ENCODE measurements at places on chromosomes 6 and 20.
A peak's percentile ranks its signal among the peaks of the same experiment; 100 is the strongest.

DNA sequence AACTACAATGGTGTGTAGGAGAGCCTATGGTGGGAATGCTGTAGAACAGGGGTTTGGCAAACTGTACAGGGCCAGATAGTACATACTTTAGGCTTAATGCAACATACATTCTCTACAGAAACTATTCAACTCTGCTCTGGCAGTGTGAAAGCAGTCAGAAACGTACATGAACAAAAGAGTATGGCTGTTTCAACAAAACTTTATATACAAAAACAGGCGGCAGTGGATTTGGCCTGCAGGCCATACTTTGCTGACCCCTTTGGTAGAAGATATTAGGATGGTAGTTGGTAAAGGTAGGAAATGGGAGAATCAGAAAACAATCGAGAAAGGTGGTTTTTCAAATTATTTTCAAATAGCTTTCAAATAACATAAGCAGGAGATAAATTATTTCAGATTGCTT, 24.8 kb downstream of the FUCA2 start:
- DNase-seq = no peak

GRCh38 chr20:23245553-23246181, 104.9 kb upstream of the NXT1 start:
- no peak for DNase-seq

DNA sequence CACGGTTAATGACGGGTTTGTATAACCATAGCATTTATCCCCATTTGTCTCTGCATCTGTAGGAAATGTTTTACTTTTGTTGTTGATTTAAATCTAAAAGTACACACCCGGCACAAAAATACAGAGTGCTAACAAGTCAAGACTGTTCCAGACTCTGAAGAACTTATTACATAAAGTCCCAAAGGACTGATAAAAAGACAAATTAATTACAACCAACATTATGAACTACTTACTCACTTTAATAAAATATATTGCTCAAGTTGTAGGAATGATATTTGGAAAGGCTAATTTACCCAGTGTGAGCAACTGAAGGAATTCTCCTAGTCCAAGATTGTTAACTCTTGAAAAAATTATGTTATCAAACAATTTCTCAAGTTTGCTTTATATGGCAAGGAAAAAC, 115.6 kb downstream of the KIF13A start:
- DNase-seq = no peak

DNA sequence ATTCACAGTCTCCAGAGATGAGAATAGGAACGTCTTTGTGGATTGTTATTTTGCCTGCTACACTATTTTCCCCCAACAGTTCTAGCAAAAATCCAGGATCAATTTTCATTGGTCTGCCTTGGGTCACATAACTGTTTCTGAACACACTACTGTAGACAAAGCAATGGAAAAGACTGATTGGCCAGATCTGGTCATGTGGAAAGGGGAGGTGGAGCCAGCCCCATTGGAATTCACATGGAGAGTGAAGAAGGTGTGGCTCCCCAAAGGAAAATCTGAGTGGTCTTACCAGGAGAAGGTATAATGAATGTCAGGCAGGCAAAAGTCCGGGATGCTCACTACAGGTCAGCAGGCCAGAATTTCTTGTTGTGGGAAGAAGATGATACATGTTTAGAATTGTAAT, 9.5 kb upstream of the TP53RK start:
- no peak for DNase-seq

DNA sequence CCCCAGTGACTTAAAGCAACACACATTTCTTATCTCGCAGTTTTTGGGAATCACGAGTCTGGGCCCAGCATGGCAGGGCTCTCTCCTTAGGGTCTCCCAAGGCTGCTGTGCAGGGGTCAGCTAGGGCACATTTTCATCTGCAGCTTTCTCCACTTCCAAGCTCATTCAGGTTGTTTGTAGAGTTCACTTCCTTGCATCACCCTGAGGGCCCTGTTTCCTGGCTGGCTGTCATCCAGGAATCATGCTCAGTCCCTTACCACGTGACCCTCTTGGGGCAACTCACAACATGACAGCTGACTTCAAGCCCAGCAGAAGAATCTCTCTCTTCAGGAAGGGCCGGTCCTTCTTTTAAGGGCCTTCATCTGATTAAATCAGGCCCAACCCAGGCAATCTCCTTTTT, 21.3 kb downstream of the SNAP25 start:
- no peak for DNase-seq

GRCh38 chr6:34390531-34391472, 1.7 kb downstream of the NUDT3 start:
- DNase-seq = peak; percentile 39

- no peak for DNase-seq
Measured at GRCh38 chr6:62612471-62612870, 326.4 kb upstream of the KHDRBS2 start.

DNA sequence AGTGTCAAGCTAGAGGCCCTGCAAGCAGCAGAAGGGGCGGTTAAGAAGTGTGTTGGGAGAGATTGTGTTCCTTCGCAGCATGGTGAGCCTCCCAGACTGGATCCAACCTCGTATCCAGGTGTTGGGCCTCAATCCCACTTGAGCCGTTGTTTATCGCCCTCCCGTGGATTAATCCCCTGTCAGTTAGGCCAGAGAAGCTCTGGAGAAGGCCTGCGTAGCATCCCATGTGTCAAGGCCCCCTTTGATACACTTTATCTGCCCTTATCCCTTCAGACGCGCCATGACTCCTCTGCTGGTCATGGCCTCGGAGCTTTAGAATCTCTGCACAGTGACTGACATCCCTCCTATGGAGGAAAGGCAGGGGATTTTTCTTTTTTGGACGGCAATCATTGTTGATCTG, 181.0 kb downstream of the ZFP64 start:
- DNase-seq = no peak

DNA sequence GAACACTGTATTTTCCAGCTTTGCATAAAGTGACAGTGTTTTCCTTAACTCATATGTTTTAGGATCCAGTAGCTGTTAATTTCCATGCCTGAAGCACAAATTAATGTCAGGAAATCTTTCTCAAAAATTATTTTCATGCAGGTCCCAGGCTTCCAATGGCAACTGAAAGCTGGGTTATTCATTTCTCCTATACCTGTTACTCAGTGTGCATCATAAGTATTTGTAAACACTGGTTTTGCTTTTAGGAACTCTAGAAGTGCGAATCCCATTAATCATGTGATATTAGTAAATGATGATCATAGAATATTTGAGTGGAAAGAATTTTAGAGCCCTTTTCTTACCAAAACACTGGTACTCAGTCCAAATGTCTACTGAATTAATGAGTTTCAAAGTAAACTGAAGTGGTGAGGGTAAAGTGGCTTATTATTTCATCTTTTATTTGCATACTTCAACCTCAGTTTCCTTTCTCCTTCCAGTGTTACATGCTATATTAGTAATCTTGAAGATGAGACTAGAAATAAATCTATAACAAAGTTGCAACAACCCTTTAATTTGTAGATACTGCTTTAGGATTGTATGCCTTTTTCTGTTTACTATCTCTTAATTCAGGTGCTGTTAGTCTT, 124.0 kb downstream of the ZFAND3 start:
- DNase-seq = no peak

DNA sequence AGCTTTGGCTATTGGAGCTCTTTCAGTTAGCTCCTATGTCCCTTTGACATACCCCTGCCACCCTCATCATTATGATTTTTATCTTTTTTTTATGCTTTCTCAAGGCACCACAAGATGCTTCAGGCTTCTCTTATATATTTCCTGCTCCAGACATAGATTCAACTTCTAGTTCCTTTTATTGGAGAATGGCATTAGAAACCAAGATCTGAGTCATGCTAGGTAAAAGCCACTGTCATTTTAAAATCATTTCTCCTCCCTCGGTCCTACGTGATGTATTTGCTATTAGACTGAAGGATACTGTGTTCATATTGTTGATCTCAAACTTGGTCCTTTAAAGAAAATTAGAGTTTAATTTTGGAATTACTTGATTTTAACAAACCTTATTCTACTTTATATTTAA, 8.3 kb downstream of the TENT5A start:
- DNase-seq = no peak

DNA sequence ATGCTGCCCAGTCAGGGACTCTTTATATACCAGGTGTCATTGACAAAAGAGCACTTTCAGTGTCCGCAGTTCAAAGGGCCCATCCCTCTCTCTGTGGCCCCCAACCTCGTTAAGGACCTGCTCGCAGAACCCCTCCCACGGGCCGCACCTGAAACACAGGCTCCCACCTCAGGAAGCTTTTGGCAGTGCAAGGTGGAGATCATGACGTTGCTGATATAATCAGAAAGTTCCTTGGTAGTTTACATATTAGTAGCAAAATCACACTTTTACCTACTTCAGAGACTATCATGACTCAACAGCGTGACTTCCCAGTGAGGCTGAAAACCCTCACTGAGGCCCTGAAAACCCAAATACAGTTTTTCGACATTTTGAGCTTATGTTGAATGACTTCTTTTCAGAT, 4.1 kb downstream of the TTLL2 start:
- no peak for DNase-seq

DNA sequence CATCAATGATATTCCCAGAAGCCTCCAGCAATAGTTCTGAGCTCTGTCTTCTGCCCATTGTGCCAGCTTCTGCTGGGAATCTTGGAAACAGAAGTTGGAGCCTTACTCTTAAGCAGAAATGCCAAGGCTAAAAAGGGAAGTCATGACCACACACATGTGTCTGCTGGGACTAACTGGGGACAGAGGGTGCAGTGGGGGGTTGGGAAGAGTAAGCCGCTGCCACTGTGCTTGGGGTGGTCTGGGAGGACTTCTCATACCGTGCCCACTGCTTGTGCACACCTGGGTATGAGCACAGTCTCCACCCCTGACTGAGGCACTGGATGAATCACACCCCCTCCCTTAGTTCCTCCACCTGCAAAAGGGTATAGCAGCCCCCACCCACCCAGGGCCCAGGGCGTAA, 90.7 kb downstream of the CDC5L start:
- no peak for DNase-seq

DNA sequence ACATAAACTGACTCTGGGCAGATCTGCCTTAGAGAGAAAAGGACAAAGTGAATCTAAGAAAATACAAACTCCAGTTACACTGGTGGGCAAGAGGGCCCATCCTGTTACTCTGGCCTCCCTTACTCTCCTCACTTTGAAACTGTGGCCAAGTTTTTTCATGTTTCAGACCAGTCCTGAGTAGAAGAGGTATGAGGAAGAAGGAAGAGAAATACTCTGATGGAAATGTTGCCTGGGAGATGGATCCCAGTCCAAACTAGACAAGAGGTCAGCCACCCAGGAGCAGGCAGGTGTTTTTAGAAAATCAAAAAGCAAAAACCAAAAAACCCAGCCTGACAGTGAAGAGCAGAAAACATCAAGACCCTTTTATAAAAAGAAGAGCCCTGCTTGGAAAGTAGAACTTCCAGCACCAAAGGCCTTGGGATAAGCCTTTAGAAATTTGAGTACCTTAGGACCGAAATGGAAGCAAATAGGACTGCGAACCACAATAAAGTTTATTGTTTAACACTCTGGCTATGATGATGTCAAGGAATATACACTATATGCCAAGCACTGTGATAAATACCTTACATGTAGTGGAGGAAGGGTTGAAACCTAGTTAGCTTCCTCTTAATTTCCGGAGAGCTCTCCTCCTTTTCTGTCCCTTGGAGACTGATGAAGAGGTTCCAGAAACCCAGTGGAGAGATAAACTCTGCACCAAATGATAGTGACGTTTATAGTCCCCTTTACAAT, 123.1 kb downstream of the KLHL32 start:
- DNase-seq = no peak

GRCh38 chr6:21769405-21769861, 175.9 kb downstream of the SOX4 start:
- DNase-seq = no peak

DNA sequence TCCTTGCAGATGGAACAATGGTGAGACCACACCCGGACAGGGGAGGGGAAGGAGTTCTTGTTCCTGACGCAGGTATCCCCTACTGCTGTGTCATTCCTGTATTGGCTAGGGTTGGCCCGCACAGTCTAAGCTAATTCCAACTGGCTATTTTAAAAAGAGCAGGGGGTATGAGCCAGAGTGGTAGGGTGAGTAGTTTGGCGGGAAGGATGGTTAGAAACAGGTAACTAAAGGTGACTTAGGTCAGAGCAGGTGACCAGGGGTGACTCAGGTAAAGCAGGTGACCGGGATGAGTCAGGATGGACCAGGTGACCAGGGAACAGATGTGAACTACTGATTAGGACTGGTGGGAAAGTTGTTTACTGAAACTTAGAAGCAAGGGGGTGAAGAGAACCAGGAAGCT, 58.0 kb downstream of the ZNF292 start:
- DNase-seq = no peak

GRCh38 chr6:131946992-131947955, 3.9 kb downstream of the CCN2 start:
- DNase-seq = no peak

- no peak for DNase-seq
Measured at GRCh38 chr6:79670789-79671188, 39.7 kb downstream of the SH3BGRL2 start.

DNA sequence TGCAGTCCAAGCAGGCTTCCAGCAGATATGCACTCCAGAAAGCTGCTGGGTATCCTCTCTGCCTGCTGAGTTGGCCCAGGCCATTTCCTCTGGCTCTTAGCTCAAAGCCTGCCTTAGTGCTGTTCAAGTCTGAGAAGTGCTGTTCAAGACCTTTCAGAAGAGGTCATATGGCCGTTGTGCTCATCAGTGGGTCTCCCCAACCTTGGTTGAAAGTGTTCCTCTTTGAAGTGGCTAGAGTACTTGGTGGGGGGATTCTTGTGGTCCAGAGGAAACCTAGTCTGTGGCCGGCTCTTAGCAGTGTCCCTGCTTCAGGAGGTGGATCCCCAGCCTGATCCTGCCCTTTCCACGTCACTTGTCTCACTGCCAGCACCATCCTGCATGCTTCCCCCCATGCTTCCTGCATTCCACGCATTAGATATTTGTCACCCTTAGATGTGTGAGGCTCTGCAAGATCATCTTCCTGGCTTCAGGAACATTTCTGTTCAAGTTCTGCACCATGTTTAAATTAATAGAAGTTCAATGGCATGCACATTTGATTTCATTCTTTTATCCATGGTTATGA, 105.0 kb downstream of the FIG4 start:
- no peak for DNase-seq

DNA sequence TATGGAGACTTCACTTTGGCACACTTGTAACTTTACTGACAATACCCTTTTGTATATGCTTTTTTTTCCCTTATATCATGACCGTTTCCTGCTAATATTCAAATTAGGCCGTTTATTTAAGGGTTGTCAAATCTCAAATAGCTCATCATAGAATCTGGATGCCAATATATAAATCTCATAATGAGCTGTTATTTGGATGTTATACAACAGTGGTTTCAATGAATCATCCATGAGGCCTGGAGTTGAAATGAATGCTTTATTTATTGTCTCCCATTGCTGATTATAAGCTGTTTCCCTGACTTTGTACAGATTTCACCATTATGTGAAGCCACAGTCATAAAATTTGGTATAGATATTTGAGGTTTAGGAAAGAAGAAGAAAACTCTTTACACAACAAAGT, 256.1 kb downstream of the PLCB1 start:
- no peak for DNase-seq

- no peak for DNase-seq
Measured at GRCh38 chr6:110581679-110582078, 105.3 kb upstream of the SLC22A16 start.

DNA sequence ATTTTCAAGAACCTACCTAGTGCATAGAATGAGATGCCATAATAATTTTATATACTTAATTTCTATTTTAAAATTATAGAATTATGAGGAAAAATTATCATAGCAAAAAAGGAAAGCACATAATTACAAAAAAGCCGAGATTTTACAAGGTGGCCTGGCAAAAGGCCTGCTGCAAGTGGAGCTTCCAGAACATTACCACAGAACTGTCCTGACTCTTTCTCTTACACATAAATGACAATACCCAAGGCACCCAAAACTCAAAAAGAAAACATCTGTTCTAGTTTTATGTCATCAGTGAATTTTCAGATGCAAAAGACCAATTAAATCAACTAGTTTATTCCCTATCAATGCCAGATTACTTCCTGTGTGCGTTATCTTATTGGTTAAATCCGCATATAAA, 74.2 kb downstream of the FILIP1 start:
- no peak for DNase-seq

Data from right kidney (tissue), 9 donors.